ENCODE measurements at places on chromosomes 5 and 9.

DNA sequence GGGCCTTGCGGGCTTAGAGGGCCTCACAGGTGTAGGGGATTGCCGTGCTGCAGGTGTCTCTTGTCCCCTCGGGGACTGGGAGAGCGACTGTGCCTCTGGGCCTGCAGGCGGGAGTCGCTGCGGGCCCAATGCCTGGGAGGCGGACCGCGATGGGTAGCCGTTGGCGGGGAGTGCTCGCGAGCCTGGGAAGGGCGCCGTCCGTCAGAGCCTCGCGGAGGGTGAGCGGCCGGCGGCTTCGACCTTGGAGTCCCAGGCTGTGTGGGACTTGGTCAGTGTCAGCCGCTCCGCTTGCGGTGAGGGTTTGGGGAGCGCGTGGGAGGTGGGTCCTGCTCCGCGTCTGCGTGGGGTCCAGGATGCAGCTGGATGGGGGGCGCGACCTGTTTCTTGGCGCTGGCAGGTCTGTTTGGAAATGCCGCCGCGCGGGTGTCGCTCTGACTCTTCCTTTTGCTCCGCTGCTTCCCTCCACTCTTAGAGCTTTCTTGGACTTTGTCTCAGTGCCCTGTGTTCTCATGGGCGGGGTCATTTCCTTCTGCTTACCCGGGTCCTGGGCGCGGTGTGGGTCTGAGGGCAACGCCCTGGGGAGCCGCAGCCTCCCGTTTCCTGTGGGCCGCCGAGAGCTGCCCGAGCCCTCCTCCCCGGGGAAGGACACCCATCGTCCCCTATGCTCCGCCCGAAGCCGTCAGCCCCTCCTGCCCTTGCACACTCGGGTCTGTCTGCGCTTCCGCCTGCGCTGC lies 88.9 kb upstream of the CACNA1B start:
- no peak for DNase-seq

DNA sequence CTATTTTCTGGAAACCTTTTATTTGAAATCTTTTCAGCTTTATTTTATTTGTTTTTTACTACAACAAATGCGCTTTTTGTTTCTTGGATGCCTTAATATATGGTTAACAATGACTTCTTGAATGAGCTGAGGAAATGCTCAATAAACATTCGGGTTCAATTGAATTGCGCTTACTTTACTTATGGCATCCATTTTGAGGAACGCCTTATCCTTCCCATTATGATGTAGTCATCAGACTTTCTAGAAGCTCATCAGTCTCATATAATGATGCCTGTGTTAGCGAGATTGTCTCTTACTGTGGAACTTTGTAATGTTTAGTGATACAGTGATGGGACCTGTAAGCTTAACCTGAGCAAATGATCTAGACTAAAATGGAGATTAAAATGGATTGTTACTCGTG lies 916 bp downstream of the SHLD3 start:
- peak; percentile 10 for DNase-seq

DNA sequence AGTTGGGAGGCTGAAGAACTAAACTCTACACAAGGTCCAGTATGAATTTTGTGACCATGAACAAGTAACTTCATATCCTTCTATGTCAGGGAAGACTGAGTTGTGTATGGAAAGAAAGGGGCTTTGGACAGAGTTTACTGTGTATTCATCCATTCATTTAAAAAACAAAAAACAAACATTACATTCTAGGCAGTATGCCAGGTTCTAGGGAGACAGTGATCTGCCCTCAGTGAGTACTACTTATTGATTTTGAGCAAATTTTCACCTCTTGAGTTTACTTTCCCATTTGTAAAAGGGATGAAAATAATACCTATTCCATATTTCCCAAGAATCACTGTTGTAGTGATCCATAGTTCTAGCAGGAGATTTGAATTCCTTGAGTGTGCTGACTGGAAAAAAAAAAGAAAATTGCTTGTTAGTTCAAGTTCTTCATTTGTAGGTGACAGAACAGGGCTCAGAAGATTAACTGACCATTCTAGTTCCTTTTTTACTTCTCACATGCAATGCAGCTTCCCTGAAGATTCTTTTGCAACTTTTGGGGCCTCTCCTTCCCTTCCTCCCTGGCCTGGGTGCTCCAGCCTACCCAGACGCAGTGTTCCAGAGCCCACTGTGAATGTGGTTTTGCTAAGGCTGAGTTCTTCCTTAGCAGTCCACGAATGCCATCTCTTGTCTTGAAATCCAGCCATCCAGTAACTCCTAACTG lies 2.6 kb upstream of the GAPVD1 start:
- DNase-seq = no peak

DNA sequence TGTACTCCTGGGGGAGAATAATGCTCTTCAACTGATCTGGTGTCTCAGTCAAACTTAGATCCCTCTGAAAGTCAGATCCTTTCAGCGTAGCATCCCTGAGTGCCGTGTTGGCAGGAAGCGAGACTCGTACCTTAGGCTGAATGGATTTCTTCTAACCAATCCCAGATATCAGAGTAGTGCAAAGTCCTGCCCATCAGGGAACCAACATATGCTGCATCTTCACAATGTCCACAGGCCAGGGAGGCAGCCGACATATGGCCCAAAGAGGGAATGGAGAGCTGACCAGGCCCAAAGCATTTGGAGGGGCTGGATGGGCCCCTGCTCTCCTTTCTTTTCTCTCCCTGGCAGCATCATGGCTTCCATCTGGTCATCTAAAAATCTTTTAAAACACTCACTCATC lies 497.0 kb upstream of the DAP start:
- no peak for DNase-seq

DNA sequence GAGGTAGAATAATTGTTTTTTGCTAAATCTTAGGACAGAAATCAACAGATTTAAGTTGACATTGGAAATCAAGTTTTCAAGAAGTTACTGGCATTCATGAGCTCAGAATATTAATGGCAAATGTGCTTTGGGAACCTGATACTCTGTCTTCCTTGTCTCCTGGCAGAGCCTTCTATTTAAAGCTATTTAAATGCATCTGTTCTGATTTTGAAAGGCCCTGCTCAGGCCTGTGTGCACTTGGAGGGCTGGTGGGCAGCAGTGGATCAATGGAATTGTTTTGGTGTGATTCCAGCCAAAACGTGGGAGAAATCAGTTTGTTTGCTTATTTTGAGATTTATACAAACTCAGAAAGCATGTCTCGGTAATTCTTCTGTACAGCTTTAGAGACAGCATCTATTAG lies 38.5 kb downstream of the FBXL7 start:
- no peak for DNase-seq

Data from A172 (cell line).